Stimulated activated CD4-positive, alpha-beta T cell treated with anti-CD3 and anti-CD28 coated beads, Interleukin-4, amount 100 ng/mL, for 48 hours (primary cell): ENCODE measurements at places on chromosomes 6 and 20.

DNA sequence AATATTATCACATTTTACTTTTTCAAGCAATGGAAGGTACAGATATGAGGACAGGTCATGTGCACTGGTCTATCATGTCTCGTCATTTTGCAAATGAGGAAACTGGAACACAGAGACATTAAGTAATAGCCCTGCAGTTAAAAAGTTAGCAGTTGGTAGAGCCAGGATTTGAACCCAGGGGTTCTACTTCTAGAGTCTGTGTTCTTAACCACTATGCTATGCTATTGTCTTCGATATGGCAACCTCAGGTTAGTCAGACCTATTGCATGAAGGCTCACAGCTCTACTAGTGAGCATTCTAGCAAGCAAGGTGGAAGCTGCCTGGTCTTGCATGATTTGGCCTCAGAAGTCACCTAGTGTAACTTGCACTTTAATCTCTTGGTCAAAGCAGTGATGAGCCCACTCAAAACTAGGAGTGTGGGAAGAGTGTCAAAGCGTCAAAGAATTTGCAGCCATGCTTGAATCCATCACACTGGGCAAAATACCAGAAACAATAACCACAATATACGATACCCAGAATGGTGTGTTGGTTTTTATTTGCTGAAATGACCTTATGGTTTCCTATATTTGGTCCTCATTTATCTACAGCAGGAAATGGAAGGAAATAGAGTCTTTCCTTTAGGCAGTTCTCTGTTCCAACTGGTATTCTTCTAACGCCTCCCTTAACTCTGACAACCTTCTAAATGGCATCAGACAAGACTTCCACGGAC is 20.4 kb upstream of the BMP2 start:
- DNase-seq = no peak

DNA sequence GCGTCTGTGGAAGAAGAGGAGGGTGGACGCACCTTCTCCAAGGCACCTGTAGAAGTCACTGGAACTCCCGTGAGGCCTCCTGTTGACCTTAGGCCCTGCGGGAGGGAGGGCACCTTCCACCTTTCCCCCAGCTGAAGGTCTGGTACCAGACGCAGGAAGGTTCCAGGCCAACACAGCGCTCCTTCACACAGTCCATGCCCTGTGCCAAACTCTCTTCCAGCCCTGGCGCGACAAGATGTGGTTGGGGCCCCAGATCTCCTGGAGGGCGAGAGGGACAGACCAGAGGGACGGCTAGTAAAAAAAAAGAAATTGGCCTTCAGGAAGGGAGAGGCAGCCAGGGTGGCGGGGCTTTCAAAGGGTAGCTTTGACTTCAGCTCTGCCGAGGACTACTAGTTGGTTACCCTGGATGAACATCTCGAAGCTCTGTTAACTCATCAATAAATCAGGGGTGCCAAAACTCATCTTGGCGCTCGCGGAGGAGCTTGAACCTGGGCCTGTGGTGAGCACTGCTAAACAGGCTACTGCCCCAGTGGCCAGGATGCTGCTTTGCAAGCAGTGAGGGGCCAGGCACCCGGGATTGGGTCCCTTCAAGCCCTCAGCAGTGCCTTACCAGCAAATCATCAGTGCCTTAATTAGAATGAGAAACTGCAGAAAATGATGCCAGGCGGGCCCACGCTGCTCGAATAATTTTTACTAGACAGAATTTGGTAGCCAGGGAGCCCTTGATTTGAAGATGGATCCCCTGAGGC is 14.9 kb downstream of the AARS2 start:
- DNase-seq = no peak

GRCh38 chr20:1184638-1185315 is at the start of gene TMEM74B:
Gene TMEM74B (minus strand): TSS chr20:1184981. CDS start chr20:1183801, 1,180 bp downstream.
- no peak for DNase-seq

- no peak for DNase-seq
Measured at GRCh38 chr6:16976385-16977183, 125.3 kb upstream of the STMND1 start.

DNA sequence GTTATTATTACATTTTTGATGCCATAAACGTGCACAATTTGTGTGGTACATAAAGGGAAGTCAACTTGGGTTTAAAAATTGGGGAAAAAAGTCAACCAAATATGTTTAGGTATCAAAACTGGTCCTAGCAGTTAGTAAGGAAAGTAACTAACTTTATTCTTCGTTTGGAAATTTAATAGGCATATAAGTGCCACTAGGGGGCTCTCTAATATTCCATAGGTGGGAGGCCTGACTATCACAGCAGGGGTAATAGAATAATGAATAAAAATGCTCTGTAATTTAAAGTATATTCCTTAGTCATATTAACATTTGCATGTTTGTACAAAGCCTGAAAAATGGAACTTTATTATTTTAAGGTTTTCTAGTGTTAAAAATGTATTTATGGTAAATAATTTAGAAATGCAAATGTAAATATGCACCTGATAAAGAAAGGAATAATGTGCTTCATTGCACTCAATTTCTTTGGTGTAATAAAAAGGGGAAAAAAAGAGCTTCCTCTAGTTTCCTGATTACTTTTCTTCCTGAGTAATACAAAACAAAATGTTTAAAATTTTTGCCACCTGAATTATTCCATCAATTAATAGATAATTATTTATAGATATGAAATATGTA is 125.7 kb upstream of the HDAC2 start:
- DNase-seq = no peak

DNA sequence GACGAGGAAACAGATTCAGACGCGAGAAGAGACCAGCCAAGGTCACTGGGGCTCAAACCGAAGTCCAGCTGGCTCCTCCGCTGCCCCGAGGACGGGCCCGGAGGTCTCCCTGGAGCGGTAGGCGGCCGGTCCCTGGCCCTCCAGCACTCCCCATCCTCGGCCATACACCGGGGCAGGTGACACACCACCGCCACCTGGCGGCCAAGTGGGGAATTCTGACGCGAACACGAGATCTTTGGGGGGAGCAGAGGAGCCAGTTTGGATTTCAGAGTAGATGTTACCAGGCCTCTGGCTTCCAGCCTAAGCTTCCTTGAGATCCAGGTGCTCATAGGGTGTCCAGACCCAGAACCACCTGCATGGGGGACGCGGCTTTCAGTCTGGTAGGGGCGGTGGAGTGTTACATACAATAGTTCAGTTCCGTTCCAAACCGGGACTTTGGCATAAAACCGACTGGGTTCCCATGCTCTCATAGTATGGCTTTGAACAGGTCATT is 16.1 kb downstream of the BPIFB1 start:
- DNase-seq = peak; percentile 60

- no peak for DNase-seq
Measured at GRCh38 chr6:22664968-22665367, 95.6 kb downstream of the HDGFL1 start.

DNA sequence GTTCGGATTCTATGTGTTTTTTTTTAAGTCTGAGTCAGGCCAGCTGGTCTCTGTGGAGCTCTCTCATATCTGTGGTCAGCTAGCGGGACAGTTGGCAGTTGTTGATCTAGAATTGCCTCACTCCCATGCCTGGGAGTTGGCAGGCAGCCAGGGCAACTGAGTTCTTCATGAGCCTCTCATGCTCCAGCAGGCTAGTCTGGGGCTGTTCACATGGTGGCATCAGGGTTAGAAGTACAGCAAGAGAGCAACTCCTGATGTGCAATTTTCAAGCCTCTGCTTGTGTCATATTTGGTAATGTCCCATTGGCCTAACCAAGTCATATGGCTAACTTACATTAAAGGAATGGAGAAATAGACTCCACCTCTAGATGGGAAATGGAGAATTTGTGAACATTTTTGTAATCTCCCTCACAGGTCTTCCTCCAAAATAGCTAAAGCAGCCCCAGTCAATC is 6.7 kb upstream of the IFT52 start:
- no peak for DNase-seq

- DNase-seq = no peak
Measured at GRCh38 chr6:132919045-132919860, 104.9 kb downstream of the RPS12 start.

GRCh38 chr6:136790411-136791295 is 1.6 kb downstream of the MAP3K5 start:
- DNase-seq = no peak

GRCh38 chr6:27297857-27298730 is 14.0 kb downstream of the POM121L2 start:
- peak; percentile 30 for DNase-seq
